Activated naive CD4-positive, alpha-beta T cell treated with anti-CD3 and anti-CD28 coated beads, Interleukin-2, amount 50 U/mL, for 16 hours (primary cell): ENCODE measurements at places on chromosomes 12 and 14.

- DNase-seq: no peak
Measured at GRCh38 chr14:92596331-92596907, 82.8 kb downstream of the RIN3 start.

- DNase-seq: no peak
Measured at GRCh38 chr12:26867080-26867479, 34.1 kb upstream of the ITPR2 start.

DNA sequence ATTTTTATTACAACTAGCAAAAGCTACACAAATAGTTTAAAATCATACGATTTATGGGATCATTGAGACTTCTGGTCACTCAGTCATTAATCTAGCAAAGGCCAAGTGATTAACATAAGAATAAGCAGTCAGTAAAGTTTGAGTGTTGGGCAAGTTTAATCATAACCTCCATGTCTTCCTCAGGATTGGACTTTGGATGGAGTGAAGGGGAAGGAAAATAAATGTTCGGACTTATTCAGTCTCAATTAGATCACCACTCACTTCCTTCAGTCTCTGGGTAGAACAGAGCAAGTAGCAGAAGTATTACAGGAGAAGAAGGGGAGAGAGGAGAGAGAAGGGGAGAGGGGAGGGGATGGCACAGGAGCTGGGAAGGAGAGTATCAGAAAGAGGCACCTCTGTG, 31.4 kb downstream of the CPM start:
- no peak for DNase-seq

- no peak for DNase-seq
Measured at GRCh38 chr14:102711946-102712345, 65.3 kb upstream of the TRAF3 start.

- no peak for DNase-seq
Measured at GRCh38 chr12:6416596-6416995, 28.2 kb upstream of the CD27 start.

GRCh38 chr12:84814664-84815245, 97.8 kb downstream of the SLC6A15 start:
- DNase-seq: no peak

DNA sequence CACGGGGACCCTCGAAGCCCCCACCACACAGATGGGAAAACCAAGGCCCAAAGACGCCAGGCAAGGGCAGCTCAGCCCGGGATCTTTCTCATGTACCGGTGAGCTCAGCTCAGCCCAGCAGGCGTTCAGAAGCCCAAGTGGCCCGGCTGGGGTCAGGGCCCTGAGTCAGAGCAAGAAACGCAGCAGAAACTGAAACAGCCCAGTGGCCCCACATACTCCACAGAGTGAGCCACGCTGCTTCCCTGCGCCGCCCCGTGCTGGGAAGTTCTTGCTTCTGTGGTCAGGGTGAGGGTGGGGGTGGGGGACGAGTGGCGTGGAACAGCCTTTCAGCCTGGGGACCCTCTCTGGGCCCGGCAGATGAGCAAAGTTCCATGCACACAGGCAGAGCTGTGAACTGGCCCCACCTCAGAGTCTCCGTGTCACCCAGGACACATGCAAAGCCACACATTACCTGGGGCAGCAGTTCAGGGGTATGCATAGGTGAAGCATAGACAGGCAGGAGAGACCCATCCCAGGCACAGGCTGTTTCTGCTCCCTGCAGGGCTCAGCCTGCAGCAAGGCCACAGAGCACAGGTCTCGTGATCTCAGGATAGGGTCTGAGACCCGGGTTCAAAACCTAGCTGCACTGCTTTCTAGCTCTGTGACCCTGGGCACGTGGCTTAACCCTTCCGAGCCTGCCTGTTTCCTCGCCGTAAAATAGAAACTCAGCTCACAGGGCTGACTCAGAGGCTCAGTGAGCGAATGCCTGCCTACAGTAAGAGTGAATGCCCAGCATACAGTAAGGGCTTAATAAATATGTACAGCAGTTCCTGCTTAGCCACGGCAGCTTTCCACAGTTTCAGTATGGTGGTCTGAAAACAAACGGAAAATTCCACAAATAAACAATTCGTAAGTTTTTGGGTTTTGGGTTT, 21.6 kb downstream of the NCOR2 start:
- no peak for DNase-seq

DNA sequence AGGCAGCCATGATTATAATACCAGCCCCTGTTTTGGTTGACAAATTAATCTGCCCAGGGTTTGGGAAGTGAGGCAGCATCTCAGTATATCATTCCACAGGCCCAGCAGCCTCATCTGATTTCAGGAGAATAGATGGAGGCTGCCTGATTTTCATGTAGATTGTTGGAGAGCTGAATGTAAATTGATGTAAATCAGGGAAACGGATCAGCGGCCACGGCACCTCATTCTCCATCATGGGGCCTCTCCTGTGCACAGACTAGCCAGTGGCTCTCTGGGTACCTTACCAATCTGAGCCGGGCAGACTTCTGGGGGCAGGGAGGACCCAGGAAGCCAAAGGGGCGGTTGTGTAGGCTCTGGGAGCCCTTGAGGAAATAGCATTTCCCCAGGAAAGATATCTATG, 63.7 kb upstream of the GSC start:
- no peak for DNase-seq

GRCh38 chr12:6635375-6635855, 344 bp downstream of the LPAR5 start:
- DNase-seq: peak; percentile 49
